ENCODE measurements at places on chromosomes 6 and 20. TPM values are rescaled to one million over a fixed set of nuclear protein-coding genes. Genes with fewer than 3 reads are reported as not detected.

GRCh38 chr6:53982366-53983050 is 128.7 kb upstream of the MLIP start:
- H3K4me1 ChIP-seq = peaks cover 13% of the 10 kb centered on the region
- DNase-seq = no peak
- no peaks in the 10 kb centered on the region for H3K36me3 ChIP-seq
- H3K27me3 ChIP-seq = no peaks in the 10 kb centered on the region

ZC2HC1B gene
- total RNA-seq = not detected

- H3K4me1 ChIP-seq = peaks cover 26% of the 10 kb centered on the region
- H3K27ac ChIP-seq = no peak overlapping the region
- H3K27me3 ChIP-seq = no peaks in the 10 kb centered on the region
- no peak overlapping the region for H3K4me3 ChIP-seq
Measured at GRCh38 chr6:33279971-33280511, 3.1 kb downstream of the B3GALT4 start.

- no peak overlapping the region for H3K4me3 ChIP-seq
- H3K4me1 ChIP-seq = no peaks in the 10 kb centered on the region
- no peak overlapping the region for H3K27ac ChIP-seq
- H3K36me3 ChIP-seq = no peaks in the 10 kb centered on the region
Measured at GRCh38 chr6:169220068-169220964, 33.3 kb downstream of the THBS2 start.

DNA sequence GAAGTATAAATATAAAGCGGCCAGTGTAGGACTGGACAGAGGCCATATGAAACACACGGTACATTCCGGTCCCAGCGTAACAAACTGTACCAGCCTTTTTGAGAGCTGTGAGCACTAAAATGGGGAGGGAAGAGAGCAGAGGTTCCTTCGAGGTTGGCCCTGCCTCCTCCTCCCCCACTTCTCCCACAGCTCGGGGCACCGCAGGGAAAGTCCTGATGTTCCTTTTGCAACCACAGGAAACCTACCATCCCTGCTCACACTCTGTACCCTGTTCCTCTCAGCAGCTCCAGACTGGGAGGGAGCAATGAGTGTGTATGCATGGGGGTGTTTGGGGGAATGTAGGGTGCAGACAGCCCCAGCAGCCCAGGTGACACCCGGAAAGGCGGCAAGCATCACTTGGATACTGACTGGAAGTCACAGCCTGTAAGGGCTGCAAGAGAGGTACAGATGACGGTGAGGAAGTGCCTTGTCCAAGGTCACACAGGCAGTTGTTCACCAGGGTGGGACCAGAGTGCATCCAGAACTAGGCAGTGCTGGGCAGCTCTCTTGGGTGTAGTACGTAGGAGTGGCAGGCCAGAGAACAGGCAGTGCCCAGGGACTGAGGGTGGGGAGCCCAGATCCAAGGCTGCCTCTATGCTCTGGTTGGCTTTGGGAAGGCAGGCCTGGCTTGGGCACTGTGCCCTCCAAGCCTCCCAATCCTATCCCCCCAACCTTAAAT is 11.0 kb upstream of the ARMC12 start:
- no peaks in the 10 kb centered on the region for H3K27me3 ChIP-seq
- peak; percentile 70 for DNase-seq
- H3K4me1 ChIP-seq = peaks cover 98% of the 10 kb centered on the region
- H3K36me3 ChIP-seq = no peaks in the 10 kb centered on the region
- peak overlapping the region; percentile 100 for H3K27ac ChIP-seq

DNA sequence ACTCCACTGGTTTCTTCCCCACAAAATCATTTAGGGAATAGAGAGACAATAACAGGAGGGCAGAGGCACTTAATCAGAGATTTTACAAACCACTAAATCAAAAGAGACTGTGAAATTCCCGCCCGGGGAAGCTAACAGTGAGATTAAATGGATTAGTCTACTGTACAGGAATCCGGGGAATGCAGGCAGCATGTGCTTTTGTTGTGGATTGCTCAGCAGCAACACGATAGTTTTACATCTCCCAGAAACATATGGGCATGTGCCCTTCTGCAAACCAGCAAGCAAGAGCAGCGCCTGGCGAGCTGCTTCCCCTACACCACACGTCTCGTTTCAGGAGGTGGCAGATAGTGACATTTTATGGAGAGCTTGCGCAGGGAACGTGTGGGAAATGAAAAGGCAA is 382.3 kb downstream of the CD83 start:
- H3K27ac ChIP-seq = no peak overlapping the region
- H3K36me3 ChIP-seq = no peaks in the 10 kb centered on the region
- no peak overlapping the region for H3K4me3 ChIP-seq
- H3K27me3 ChIP-seq = no peaks in the 10 kb centered on the region
- DNase-seq = no peak

DNA sequence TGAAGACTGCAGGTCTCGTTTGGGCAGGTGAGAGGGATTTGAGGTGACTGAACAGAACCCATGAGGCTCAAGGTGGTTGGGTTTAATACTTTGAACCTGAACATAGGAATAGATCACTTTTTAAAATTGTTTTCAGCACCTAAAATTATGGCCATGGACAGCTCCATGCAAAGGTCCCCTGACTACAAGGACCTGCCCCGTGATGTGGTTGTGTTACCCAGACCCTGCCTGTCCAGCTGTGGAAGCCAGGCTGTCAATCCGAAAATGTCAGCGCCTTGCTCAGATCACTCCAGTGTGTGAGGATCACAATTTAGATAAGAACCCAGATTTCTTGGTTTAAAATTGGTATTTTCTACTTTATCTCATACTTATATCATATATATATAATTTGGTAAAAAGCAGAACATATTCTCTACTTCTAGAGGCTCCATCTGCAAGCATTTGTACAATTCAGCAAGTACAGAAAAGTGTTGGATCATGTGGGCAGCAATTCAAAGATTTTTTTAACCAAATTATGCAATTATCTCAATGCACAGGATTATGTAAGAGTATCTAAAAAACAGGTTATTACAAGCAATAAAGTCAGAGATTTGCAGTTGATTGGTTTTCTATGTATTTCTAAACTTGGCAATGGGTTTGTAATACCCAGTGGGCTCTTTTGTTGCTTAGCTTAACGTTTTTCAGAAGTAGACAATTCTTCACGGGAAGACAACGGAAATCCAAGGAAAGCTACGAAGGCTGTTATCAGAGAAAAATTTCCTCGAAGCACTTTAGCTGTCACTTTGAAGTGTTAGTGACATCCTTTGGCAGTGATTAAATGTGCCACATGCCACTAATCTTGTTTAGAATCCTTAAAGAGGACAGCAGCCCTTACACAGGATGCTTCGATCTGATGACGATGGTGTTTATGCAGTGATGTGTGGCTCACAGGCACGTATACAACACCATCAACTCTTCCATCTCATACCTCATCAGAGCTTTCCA is 24.1 kb upstream of the RPS6KA2 start:
- no peak overlapping the region for H3K4me3 ChIP-seq
- H3K36me3 ChIP-seq = no peaks in the 10 kb centered on the region
- H3K27me3 ChIP-seq = no peaks in the 10 kb centered on the region

GRCh38 chr20:19466206-19466928 is 253.9 kb downstream of the SLC24A3 start:
- no peak for DNase-seq
- no peak overlapping the region for H3K4me3 ChIP-seq
- H3K36me3 ChIP-seq = no peaks in the 10 kb centered on the region
- no peaks in the 10 kb centered on the region for H3K27me3 ChIP-seq

DNA sequence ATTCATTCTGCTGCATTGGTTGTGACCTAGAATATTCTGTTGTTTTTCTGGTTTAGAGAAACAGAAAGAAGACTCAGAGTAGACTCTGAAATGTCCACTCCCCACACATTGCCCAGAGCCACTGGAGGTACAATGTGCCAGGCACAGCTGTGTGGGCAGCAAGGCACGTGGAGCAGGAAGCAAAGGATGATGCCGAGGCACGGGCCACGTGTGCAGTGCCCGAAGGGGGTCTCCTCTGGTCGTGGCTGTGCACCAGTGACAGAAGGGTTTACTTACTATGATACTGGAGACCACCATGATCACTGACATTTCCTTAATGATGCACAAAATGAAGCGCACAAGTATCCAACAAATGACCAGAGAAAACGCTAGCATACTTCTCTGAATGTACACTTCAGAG is 488.9 kb downstream of the PRKN start:
- H3K4me1 ChIP-seq = no peaks in the 10 kb centered on the region
- H3K27me3 ChIP-seq = no peaks in the 10 kb centered on the region
- no peak overlapping the region for H3K4me3 ChIP-seq
- H3K27ac ChIP-seq = no peak overlapping the region

ARHGAP40 gene
- total RNA-seq = not detected

DNA sequence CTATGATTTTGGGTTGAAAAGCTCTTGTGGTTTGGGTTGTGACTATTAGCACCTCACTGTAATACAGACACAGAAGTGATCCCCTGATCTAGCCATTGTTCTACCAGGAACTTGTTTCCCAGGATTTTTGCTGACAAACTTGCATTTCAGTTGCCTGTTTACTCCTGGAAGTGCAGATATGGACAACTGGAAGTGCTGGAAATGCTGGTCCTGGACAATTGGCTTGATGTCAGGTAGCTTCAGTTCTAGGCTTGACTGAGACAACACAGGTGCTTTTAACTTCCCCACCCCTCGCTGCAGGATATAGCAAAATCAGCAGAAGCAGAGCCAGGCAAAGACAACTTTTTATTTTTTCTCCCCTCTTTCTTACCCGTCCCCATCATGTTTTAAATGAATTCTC is 27.1 kb upstream of the FBXO30 start:
- no peak for DNase-seq
- H3K36me3 ChIP-seq = no peaks in the 10 kb centered on the region
- H3K4me3 ChIP-seq = no peak overlapping the region
- no peaks in the 10 kb centered on the region for H3K27me3 ChIP-seq

GRCh38 chr6:39102071-39102820 is 12.7 kb downstream of the SAYSD1 start:
- H3K27ac ChIP-seq = no peak overlapping the region
- no peaks in the 10 kb centered on the region for H3K27me3 ChIP-seq

DNA sequence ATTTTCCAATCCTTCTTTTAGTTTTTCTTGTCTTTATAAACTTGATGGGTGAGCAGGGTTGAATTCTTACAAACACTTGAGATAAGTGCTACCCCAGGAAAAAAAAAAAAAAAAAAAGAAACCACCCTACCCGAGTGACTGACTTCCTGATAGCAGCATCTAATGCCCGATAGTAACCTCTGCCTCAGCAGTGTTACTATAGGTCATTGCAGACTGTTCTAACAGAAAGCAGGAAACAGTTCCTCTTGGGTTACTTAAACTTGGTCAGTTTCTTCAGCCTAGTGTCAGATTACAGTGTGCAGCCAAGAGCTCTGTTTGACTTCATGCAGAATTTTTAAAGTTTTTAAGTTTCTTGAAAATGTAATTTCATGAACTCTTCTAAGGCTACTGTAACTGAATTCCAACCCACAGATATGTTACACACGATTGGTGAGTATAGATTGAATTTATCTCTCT is 2.1 kb downstream of the MYLIP start:
- peak; percentile 53 for DNase-seq
- H3K27ac ChIP-seq = peak overlapping the region; percentile 91
- H3K4me3 ChIP-seq = peak overlapping the region; percentile 98
- no peaks in the 10 kb centered on the region for H3K27me3 ChIP-seq

DNA sequence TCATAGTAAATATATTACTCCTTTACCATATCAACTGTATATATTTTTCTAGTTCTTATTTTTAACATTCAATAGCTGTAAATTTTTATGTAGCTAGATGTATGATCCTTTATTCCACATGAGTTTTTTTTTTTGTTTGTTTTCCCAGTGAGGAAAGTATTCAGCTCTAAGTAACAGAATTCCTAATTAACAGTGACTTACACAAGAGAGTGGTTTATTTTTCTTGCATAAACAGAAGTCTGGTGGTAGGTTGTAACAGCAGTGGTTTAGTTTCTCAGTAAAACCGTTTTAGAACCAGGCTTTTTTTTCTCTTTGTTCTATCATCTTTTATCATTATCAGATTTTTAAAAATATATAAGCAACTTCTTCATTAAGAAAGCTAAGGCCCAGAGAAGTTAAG is 116.9 kb upstream of the FLRT3 start:
- DNase-seq = no peak
- H3K27ac ChIP-seq = no peak overlapping the region
- no peaks in the 10 kb centered on the region for H3K36me3 ChIP-seq
- no peaks in the 10 kb centered on the region for H3K27me3 ChIP-seq
- no peak overlapping the region for H3K4me3 ChIP-seq

GRCh38 chr6:128363020-128363813 is 157.2 kb downstream of the PTPRK start:
- H3K4me1 ChIP-seq = peaks cover 10% of the 10 kb centered on the region
- H3K27ac ChIP-seq = no peak overlapping the region
- H3K36me3 ChIP-seq = no peaks in the 10 kb centered on the region
- H3K4me3 ChIP-seq = no peak overlapping the region
- no peak for DNase-seq

- H3K36me3 ChIP-seq = no peaks in the 10 kb centered on the region
- no peak overlapping the region for H3K4me3 ChIP-seq
- no peaks in the 10 kb centered on the region for H3K4me1 ChIP-seq
- H3K27ac ChIP-seq = no peak overlapping the region
Measured at GRCh38 chr6:90151576-90152422, 144.8 kb downstream of the BACH2 start.

GRCh38 chr6:33698494-33698893 is 13.0 kb downstream of the UQCC2 start:
- DNase-seq = no peak
- H3K27ac ChIP-seq = no peak overlapping the region
- H3K4me1 ChIP-seq = peaks cover 50% of the 10 kb centered on the region
- peaks cover 35% of the 10 kb centered on the region for H3K36me3 ChIP-seq
- H3K27me3 ChIP-seq = no peaks in the 10 kb centered on the region

DNA sequence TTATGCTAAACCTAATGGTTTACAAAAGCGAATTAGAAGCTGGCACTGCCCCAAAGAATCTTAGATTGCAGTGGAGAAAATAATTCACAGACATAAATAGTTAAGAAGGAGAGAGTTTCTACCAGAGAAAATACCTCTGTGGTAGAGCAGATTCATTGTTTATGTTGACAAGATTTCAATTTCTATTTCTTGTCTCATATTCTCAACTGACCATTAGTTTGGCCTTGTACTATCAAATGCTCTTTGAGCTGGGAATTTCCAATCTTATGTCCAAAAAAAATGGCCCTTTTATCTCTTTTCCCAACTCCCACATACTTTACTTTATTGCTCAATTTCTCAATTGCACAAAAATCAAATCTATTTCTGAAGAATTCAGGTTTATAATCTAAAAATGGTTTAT is 804.1 kb upstream of the CITED2 start:
- H3K4me1 ChIP-seq = peaks cover 4% of the 10 kb centered on the region
- DNase-seq = no peak
- no peak overlapping the region for H3K4me3 ChIP-seq
- no peaks in the 10 kb centered on the region for H3K27me3 ChIP-seq

Measured in heart left ventricle (tissue), 16 donors.